ENCODE measurements at places on chromosomes 11 and 22.
A peak's percentile ranks its signal among the peaks of the same experiment; 100 is the strongest.

- no peak for DNase-seq
Measured at GRCh38 chr11:128476049-128476448, 111.3 kb downstream of the ETS1 start.

DNA sequence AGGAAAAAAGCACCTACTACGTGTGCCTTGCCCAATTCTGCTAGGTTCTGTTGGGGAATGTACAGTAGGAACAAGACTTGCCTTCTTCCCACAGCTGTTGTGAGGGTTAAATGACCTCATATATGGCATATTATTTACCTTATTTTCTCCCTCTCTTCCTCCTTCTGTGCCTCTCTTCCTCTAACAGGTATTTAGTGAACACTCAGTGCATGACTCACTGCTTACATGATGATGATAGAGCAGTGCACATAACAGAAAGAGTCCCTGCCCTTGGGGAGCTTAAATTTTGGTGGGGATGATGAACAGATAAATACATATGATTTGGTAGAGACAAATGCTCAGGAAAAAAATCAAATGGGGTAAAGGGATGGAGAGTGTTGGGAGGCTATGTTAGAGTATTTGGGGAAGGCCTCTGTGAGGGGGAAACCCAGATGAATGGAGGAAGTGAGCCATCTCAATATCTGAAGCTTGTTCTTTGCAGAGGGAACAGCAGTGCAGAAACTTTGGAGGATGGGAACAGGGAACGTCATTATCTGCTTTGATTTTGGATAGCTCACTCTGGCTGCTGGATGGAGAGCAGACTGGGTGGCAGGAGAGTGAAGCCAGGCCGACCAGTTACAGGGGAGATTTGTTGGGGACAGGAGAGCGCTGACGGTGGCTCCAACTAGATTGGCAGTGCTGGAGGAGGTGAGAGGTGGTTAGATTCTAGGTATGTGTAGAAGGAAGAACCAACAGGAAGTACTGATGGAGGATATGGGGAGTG, 95.5 kb upstream of the TENM4 start:
- DNase-seq: no peak

DNA sequence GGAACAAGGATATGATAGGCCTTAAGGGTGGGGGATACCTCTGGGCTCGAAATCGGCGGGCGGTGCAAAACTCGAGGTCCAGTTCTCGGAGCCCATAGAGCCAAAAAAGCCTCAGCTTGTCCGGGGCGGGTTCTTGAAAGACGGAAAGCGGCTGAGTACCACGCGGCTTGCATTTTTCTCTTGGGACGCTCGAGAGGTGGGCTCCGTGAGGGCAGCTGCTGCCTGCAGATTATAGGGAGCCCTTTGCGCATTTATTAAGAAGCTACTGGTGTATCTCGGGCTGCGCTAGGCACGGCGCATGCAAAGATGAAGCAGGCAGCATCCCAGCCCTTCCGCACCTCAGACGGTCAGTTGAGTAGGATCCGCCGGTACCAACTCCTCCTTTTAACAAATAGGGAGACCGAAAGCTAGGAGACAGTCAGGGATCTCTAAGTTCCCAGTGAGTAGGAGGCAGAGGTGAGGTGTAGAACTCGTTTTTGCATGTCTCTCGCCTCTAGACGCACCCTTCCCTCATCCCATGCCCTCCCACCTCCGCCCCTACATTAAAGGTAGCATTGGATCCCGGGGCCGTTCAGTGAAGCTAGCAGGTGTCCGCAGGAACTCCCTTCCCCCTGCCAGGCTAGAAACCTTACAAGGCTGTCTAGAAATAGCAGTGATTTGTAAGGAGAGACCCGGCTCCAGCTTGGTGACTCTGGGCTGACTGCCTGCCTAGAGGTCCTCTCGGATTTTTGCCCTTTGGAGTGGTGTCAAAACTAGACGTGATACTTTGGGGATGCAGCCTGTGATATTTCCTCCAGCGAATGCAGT, 768 bp downstream of the LDHA start:
- DNase-seq: peak; percentile 54

- DNase-seq: no peak
Measured at GRCh38 chr11:116935514-116935913, 98.1 kb upstream of the APOA1 start.

DNA sequence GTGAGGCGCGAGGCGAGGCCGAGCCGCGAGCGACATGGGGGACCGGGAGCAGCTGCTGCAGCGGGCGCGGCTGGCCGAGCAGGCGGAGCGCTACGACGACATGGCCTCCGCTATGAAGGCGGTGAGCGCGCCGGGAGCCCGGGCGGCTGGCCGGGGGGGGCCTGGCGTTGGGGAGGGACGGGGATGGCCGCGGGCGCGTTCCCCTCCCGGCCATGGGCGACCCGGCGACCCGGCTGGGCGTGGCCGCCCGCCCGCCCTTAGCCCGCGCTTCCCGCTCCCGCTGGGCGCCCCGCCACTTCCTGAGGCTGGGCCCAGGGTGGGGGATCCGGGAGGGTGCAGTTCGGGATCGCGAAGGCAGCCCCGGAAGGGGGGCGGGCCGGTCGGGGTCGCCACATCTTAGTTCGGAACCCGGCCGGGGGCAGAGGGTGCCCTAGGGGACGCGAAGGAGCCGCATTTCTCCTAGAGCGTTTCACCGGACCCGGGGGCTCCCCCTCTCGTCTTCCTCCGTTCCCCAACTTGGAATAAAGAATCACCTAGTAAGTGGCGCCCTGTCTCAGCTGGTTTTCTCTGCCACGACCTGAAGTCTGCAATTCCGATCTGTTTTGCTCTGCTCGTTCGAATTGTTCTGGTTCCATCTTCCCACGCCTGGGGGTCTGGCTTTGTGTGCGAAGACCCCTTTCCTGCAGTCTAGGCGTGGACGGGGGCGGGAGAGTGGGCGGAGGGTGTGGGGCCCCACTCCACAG, 536 bp downstream of the YWHAH start:
- DNase-seq: peak; percentile 57

DNA sequence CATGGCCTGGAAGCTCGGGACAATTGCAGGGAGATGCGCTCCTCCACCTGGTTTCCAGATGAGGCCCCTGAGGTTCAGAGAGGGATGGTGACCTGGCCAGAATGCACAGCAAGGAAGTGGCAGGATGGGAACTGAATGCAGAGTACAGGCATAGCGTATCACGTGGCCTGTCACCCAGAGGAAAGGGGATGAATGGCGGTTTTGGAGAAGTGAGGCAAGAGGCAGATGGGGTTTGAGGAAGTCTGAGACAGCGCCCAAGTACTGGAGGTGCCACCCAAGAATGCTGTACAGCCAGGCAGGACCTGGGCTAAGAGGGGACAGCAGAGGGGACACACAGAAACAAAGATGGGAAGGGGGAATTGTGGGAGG, 4.9 kb downstream of the RAB3IL1 start:
- DNase-seq: no peak

- DNase-seq: no peak
Measured at GRCh38 chr22:31143038-31143437, 2.7 kb upstream of the PLA2G3 start.

GRCh38 chr11:86888164-86889000, 66.8 kb downstream of the FZD4 start:
- no peak for DNase-seq

- DNase-seq: no peak
Measured at GRCh38 chr11:76863196-76863777, 2.6 kb downstream of the ACER3 start.

DNA sequence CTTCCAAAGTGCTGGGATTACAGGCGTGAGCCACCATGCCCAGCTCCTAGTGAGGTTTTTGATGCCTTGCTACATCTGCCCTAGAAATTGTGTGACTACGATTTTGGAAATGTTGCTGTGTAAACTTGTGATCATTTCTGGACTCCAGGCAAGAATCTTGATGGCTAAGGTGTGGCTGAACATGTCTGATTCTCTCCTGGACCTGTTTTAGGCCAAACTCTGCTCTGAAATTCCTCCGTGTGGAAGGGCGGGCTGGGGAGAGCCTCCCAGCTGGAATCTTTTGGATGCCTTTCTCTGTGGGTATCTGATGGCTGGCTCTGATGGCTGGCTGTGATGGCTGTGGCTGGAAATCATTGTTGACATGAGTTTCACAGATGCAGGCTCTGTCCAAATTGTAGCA, 8.2 kb downstream of the PNPLA3 start:
- DNase-seq: no peak

- DNase-seq: no peak
Measured at GRCh38 chr11:99410636-99411035, 389.9 kb downstream of the CNTN5 start.

DNA sequence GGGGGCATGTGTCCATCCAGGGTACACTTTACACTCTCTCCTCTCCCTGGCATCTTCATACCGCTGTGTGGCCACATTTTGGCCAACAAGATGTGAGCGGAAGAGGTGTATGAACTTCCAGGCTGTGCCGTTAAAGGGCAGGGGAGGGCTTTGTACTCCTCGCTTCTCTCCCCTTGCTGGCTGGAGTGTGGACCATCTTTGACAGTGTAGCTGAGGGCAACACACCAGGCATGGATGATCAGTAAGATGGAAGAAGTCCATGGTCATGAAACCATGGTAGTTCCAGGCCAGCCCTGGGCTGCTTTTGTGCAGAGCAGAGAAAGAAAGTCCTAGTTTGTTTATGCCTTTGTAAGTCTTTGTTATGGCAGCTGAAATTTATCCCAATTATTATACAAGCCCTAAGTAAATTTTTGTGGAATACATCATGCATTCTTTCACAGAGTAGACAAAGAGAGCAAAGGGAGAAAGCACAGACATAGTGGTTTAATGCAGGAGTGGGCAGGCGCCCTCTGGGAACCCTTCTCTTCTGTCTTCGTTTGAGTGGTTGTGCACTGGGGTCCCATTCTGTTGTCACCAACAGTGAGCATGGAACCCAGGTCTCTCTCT, 70.4 kb downstream of the FBXO7 start:
- no peak for DNase-seq

GRCh38 chr11:61756452-61757212, 4.2 kb downstream of the MYRF start:
- DNase-seq: peak; percentile 68

DNA sequence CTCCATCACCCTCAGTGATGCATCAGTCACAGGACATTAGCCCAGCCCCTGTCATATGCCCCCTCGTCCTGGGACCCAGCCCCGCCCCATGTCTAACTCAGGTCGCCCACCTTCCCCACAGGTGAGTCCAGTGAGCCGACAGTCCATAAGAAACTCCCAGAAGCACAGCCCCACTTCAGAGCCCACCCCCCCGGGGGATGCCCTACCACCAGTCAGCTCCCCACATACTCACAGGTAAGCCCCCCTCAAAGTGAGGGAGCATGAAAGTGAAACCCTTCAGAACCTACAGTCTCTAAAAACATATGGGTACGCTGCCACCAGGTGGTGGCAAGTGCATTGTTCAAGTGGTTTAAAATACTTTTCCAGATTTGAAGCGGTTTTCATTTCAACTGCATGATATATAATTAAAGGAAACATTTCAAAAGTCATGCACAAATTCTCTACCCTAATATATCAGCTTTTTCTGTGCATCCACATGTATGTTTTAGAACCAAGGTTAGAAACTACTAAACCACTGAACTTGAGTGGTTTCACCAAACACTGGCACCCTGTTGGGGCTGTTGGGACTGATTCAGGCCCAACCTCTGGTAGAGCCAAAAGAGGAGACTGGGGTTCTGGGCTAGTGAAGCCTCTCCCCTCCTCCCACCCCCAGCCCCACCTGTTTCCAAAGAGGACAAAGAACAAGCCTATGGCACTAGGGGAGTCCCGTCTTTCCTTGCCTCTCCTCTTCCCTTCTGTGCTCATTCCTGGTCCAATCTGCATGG, 17.3 kb downstream of the EPS8L2 start:
- peak; percentile 71 for DNase-seq

- DNase-seq: no peak
Measured at GRCh38 chr22:36352803-36353507, 34.8 kb downstream of the MYH9 start.

DNA sequence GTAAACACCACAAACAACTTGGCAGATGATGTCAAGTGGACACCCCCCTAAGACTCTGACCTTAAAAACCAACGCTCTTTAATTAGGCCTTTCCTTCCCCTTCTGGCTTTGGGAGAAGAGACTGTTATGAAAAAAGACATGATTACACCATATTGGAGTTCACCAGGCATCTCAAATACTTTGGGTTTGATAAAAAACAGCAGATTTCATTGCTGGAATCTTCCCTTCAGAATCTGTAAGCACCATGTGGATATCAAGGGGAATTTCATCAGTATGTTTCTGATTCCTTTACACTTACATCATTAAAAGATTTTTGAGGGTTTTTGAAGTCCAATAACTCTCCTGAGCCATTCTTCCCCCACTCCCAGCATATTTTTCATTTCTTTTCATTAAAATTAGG, 85.6 kb downstream of the KIRREL3 start:
- DNase-seq: no peak

GRCh38 chr11:94593030-94593429, 25.9 kb downstream of the PIWIL4 start:
- DNase-seq: no peak

Data from erythroblast (primary cell).